ENCODE measurements at places on chromosomes 6 and 20. TPM values are rescaled to one million over a fixed set of nuclear protein-coding genes. Genes with fewer than 3 reads are reported as not detected.

DNA sequence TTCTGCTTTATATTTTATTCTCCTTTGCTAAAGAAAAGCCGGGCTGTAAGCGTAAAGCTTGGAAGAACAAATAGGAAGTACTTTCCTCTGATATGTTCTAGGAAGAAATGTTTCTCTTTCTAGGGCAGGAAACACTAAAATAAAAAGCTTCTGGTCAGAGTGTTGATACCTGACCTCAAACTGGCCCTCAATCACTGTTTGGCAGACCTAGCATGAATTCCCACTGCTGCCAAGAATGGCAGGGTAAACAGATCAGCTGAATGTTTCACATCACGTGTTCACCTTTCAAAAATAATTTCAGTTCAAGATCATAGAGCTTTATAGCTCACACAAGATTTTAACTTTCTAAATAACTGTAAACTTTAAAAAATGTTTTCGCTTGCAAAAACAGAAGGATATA lies 2.9 kb downstream of the MPC1 start:
- DNase-seq = no peak

The RNF114 gene
- 81.3 TPM for total RNA-seq

- DNase-seq = no peak
Observed at GRCh38 chr20:52270001-52270606, 78.5 kb upstream of the ZFP64 start.

GRCh38 chr20:10639737-10640556 lies 33.9 kb downstream of the JAG1 start:
- no peak for DNase-seq

DNA sequence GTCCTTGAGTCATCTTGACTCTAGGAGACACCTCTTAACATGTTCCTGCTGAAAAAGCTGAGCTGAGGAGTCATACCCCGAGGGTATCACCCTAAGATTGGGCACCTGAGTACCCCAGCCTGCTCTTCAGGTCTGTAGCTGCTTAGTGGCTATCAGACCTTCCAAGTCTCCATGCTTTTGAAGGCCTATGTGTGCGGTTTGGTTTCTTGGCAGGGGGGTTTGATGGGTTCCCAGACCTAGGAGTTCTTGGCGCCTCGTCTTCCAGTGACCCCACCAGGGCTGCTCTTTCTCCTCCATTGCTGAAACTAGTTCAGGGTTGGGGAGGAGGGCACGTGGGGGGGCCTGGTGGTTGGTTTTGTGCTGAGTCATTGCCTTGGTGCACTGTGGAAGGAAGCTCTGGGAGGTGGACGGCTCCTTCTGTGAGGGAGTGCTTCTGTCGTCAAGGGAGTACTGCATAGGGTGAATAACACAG lies 20.1 kb downstream of the IGF2R start:
- DNase-seq = no peak

DNA sequence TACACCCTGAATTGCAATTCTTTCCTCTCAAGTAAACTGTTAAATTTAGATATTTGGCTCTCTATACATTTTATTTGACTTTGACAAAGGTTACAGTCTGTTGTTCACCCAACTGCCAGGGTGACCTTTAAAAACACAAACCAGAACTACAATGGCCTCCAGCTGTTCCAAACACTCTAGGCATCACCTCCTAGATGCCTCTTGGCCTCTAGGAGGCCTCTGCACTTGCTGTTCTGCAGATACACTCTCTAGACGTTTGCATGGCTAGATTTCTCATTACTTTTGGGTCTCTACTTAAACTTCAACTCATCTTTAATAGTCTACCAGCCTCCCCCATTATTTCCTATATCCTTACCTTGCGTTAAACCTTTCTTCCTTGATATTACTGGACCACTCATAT lies 102.8 kb upstream of the BEND3 start:
- no peak for DNase-seq

DNA sequence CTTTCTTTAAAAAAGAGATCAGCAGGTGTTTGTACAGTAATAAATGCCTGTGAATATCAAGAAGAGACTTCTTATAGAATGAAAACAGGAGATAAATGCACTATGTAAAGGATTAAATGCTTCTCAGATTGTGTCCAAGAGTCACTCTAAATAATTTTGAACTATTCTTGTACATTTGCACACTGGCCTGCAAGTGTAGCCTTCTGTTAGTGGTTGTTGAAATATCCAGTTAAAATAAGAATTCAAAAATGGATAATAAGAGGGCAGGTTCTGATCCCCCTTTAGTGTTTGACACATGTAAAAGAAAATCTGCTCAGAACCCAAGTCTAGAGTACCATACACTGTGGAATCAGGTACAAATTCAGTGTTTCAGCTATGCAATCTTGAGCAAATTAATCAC lies 91.9 kb downstream of the BCAS1 start:
- DNase-seq = no peak

GRCh38 chr20:1887756-1888155 lies 7.5 kb upstream of the SIRPA start:
- no peak for DNase-seq

- no peak for DNase-seq
Observed at GRCh38 chr6:137693711-137694110, 173.3 kb upstream of the TNFAIP3 start.

- no peak for DNase-seq
Observed at GRCh38 chr6:1591243-1591642, 18.5 kb upstream of the FOXC1 start.

DNA sequence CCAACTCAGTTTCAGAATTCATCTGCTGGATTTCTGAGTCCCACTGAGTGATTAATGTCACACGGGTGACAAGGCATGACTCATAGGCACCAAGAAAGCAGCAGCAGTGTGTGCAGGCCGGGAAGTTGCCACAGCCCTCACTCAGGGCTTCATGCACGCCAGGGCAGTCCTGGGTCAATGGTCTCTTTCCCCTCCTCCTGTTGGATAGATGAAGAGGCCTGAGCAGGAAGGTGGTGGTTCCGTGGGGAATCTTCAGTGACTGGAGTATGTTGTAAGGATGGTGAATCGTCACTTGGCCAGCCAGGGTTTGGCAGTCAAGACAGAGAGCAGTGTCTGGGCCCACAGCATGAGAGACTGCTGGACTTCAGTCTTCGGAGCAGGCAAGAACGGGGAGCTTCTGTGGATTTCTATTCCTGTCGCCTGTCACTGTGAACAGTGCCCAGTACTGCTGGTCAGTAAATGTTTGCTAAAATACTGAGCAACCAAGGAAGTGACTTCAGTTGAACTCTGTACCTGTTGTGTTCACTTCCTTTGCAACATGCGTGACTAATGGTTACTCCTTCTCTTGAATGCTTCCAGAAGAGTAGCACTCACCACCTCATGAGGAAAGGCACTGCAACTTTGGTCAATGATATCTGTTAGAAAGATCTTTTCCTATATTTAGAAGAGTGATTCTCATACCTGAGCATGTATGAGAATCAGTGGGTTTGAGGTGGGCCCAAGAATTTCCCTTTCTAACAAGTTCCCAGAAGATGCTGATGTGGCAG lies 62.0 kb upstream of the CD93 start:
- DNase-seq = no peak

All from mucosa of descending colon (tissue), 3 donors.